BJ (cell line): ENCODE measurements at places on chromosomes 5 and 9.

DNA sequence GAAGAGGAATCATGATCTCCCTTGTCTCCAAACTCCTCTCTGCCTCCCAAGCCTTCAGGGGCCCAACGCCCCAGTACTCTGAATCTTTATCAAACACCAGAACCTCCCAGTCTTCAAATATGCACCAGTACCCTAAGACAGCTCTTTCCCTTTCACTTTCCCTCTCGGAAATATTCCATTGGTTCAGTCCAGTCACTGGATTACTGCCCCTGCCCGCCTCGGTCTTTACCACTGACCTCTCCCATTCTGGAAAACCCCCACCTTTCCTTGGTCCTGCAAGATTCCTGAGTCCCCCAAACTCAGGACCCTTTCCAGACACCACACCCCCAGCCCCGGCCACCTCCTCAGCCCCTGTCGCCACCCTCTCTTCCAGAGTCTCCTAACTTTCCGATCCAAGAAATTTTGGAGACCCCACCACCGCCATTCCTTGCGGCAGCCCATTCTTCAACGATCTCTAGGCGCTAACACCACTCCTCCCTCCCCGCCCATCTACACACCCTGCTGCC lies 674 bp downstream of the C5orf15 start:
- no peak for DNase-seq

- DNase-seq: no peak
These were observed 5.6 kb upstream of the IRF1 start for GRCh38 chr5:132496191-132496630.

DNA sequence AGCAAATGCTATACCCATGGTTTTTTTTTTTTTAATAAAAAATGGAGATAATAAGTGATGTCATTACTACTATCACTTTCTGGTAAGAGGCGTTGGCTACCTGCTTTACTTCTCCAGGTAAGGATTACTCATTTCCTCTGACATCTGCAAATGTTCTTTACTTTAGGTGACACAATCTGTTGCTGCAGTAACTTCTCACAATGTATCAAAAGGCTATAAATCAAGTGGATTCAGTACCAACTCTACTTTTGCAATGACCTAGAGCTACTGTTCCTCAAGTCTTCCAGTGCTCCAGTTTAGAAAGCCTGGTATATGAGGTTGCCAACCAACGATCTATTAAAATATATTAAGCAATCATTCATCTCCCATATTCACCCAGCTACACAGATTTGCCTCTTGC lies 129.1 kb downstream of the PLK2 start:
- no peak for DNase-seq

GRCh38 chr9:17531642-17532254 lies 47.1 kb upstream of the SH3GL2 start:
- DNase-seq: no peak

DNA sequence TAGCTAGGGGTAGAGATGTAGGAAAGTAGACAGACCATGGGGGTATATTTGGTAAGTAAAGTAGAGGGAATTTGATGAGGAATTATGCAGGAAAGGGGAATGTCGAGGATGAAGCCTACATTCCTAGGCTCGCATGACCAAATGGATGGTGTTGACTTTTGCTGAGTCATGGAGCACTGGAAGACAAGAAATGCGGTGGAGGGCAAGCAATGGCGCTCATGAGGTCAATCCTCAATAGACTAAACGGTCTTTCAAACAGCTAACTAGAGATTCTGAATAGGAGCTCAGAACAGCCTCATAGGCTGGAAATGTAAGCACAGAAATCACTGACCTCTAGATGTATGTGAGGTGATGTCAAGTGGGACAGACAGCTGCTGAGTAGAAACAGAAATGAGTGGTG lies 50.7 kb upstream of the FST start:
- DNase-seq: no peak

DNA sequence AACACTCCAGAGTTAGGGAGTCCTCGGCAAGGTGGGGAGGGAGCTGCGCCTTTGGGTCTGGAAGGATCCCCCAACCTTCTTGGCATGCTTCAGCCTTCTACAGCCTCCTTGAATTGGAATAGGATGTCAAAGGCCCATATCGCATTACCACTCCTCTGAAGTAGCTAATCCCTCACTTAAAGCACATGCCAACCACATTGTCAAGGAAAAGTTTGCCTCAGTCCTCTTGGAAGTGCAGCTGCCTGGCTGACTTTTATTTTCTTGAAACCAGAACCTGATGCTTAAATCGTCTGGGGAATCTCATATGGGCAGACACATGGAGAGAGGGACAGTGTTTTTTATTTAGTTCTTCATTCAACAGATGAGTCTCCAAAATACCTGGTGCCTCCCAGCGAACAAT lies 14.5 kb downstream of the CXCL14 start:
- DNase-seq: no peak

- no peak for DNase-seq
These were observed 10.4 kb upstream of the F2R start for GRCh38 chr5:76705574-76705973.

GRCh38 chr9:34124099-34124498 lies 2.4 kb downstream of the DCAF12 start:
- DNase-seq: no peak

DNA sequence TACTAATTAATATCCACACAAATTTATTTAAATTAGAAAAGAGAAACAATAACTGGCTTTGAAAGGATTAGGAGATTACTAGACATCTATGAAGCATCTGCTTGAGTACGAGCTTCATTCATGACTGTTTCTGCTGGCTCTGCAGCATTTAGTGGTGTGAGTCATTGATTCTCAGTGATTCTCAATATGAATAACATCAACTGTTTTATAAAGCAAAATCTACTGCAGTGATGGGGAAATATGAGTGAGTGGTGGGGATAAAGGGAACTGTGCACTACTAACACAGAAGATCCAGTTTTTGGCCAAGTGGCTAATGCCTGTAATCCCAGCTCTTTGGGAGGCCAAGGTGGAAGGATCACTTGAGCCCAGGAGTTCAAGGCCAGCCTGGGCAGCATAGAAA lies 8.4 kb downstream of the FNBP1 start:
- DNase-seq: no peak

DNA sequence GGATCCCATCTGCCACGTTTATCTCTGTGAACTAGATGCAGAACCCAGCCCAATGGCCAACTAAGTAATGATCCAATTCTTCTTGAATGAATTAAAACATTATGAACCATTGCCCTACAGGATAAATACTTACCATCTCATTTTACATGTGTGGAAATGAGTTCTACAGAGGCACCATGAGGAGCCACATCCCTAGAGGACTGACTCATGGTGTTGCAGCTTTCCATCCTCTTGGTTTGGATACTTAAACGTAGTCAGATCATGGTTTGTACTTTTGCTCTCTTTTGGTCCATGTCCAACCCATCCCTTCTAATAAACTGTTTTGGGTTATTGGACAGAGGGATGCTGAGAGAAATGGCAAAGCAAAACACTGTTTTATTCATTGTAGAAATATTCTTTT lies 484.8 kb downstream of the EBF1 start:
- DNase-seq: no peak

GRCh38 chr9:26975728-26976707 lies 19.8 kb downstream of the IFT74 start:
- DNase-seq: no peak

GRCh38 chr9:100575006-100575405 lies 2.9 kb upstream of the CAVIN4 start:
- DNase-seq: no peak

DNA sequence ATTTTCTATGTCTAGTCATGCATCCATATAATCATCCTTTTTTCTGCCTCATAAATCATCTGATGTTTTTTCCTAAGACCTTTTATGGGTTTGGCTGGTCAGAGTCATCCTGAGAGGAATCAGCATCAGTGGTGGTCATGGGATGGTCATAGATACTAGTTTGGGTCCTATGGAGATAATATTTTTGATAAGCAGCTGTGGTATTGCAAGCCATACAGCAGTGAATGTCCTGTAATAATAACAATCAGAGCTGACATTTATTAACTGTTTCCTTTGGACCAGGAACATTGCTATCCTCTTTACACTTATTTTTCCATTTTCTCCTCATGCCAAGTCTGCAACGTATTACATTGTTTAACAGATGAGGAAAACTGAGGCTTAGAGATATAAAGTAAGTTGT lies 83.1 kb downstream of the TEX10 start:
- DNase-seq: no peak

- DNase-seq: no peak
These were observed 92.6 kb downstream of the C9orf152 start for GRCh38 chr9:110115341-110115820.

DNA sequence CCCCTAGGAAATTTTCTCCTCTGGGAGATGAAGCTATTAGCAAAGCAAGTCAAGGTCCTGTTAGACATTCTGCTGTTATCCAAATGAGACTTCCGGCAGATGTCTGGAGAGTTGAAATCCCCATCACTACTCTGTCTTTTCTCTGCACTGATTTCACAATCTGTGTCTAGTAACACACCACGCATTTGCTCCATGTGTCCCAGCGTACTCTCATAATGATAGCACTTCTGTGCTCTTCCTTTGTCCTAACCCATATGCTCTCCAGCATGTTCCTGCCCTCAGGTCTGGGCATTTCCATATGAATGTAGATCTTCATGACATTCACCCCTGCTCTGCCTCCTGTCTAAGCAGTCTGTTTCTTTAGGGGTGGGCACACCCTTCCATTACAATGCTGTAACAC lies 1949.0 kb upstream of the WWC1 start:
- no peak for DNase-seq

GRCh38 chr5:158970569-158971014 lies 129.1 kb downstream of the EBF1 start:
- DNase-seq: no peak

DNA sequence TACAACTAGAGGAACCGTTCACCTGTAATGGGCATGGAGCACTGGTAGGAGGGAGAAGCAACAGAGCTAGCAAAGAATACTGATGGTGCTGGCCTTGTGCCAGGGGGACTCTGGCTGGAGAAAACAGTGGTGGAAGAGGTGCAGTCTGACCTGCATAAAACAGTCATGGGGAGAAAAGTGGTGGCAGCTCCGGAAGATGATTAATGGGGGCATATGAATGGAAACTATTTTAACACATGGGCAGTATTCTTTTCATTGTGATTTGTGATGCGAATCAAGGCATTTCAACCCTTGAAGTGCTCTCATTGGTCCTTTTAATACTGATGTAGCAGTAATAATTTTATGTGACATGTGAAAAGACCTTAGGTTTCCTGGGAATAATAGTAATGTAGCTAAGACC lies 219.6 kb downstream of the ADAMTS6 start:
- DNase-seq: no peak

DNA sequence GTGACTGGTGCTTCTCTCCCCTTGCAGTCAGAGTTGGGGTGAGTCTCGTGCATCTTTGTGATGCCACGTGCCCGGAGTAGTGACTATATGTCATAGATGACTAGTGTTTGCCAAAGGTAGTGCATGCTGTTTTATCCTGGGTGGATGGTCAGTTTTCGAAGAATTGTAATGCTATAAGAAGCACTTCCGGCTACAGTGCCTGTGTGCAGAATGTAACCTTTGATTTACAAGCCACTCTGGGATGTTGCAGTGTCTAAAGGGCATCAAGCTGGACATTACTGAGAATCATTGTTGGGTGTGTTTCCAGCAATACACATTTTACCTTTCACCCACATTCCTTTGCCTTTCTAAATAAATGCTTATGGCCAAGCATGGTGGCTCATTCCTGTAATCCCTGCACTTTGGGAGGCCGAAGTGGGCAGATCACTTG lies 16.7 kb downstream of the MVB12B start:
- DNase-seq: no peak

- no peak for DNase-seq
These were observed 230.8 kb upstream of the NR4A3 start for GRCh38 chr9:99590840-99591239.

- DNase-seq: no peak
These were observed 310.8 kb upstream of the DMRT1 start for GRCh38 chr9:530681-531080.

DNA sequence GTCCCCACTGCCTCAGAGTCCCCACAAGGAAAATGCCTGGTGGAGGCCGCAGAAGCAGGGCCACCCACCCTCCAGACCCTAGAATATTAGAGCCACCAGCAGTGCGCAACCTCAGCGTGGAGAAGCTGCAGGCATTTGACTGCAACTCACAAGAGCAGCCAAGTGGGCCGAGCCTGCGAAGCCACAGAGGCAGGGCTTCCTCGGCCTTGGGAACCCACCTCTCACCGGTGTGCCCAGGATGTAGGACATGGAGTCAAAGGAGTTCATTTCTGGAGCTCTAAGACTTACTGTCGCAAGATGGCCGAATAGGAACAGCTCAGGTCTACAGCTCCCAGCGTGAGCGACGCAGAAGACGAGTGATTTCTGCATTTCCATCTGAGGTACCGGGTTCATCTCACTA lies 397.9 kb upstream of the PIK3R1 start:
- no peak for DNase-seq

DNA sequence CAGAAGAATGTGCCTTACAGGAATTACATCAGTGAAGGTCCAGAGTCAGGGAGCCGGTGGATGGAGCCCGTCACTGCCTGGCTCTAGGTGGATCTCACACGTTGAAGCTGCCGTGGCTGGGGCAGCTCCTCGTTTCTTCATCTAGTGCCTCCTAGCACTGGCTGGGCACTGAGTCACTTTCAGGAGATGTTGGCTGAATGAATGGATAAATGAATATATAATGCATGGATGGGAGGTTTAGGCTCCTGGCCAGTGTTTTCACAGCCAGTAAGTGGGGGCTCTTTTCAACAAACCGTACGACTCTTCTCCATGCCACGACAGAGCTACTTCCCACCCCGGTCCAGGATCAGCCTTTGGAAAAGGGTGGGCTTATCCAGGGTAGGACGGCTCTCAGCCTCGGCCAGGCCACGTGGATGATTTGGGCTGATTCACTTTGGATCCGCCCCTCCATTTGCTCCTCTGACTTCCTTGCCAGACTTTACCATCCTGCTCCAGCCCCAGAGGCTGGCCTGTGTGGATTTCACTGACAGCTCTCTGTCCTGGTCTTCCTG lies 1.3 kb upstream of the SH3PXD2B start:
- DNase-seq: no peak

DNA sequence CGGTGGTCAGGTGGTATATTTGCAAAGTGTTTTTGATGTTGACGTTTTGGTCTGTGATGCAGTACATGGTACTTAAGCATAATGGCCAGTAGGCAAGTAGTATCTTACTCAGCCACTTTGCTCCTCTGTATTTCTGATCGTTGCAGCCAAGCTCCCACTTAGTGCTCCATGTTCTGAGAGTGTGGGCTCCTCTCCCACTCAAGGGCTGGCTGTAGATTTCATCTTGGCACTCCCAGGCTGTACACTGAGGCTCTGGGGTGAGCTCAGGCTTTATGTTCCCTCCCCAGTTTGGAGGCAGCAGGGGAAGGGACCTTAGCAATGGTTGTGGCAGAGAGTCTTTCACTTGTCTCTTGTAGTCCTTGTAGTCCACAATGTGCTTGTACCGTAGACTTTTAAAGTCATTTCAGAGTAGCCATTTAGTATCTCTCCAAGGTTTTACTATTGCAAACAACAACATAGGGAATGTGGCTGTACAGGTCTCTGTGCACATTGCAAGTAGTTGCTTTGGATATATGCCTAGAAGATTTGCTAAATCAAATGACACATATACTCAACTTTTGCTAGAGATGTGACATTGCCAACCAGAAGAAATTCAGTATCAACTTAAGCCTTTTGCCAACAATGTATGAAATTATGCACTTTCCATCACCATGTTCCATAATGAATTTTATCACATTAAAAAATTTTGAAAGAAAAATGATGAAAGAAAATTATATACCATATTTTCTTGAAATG lies 304.3 kb upstream of the CTNND2 start:
- no peak for DNase-seq

GRCh38 chr9:16750553-16750952 lies 119.9 kb downstream of the BNC2 start:
- DNase-seq: no peak

GRCh38 chr9:113581865-113582697 lies 118.6 kb downstream of the RGS3 start:
- DNase-seq: no peak
